CD4-positive, alpha-beta T cell treated with Interleukin-10 for 1 hour (primary cell): ENCODE measurements at places on chromosomes 13 and 19.

- peak; percentile 96 for DNase-seq
Measured at GRCh38 chr19:43474986-43475705, 9.7 kb upstream of the LYPD3 start.

- no peak for DNase-seq
Measured at GRCh38 chr13:110183910-110184309, 123.0 kb downstream of the COL4A1 start.

DNA sequence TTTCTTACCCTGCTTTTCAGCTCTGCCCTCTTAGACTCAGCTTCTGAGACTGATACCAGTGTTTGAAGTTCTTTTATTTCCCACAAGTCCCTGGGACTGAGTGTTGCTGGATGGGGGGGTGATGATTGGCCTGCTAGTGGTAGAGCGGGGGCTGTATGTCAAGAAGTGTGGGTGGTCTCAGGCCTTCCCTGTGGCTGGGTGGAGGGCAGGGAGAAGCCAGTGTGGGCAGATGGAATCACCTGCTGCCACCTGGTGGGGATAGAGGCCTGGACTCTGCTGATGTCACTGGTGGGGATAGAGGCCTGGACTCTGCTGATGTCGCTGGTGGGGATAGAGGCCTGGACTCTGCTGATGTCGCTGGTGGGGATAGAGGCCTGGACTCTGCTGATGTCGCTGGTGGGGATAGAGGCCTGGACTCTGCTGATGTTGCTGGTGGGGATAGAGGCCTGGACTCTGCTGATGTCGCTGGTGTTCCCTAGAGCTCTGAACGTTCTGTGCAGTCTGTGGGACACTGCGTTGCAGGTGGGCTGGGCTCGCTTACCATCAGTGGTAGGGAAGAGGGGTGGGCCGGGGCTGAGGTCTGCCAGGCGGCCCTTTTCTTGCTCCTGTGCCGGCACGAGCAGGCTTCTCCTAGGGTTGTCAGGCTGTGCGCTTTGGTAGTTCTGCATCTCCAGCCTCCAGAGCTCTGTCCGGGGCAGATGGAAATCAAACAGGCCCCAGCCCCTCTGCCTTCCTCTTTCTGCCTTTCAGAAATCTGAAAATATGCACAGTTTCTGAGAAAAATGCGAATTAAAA is 101.3 kb downstream of the ARHGEF7 start:
- peak; percentile 47 for DNase-seq

GRCh38 chr19:1037621-1038064 is 2.3 kb upstream of the ABCA7 start:
- peak; percentile 30 for DNase-seq

GRCh38 chr13:53822136-53822535 is 793.5 kb downstream of the OLFM4 start:
- no peak for DNase-seq

DNA sequence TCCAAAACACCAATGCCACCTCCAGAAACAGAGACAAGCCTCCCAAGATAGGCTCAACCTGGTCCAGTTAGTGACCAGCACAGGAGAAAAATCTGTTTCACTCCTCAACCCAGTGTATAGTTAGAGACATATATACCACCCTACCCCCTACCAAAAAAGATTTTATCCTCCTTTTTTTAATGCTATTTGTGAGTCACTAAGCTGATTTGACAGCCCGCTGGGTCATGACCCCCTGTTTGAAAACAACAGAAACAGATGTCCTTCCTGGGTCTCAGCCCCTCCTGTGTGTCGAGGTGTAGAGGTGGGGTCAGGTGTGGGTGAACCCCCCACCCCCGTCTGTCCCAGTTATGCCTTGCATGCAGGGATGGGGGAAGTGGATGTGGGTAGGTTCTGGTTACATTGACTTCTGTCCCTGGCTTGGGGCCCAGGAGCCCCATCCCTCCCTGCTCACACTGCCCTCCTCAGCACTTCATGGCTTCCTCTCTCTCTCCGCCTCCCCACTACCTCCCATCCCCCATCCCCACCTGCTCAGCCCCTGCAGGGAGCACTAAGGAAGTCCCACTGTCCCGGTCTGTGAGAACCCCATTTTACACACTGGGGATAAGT is 14.0 kb upstream of the TOMM40 start:
- DNase-seq = no peak

DNA sequence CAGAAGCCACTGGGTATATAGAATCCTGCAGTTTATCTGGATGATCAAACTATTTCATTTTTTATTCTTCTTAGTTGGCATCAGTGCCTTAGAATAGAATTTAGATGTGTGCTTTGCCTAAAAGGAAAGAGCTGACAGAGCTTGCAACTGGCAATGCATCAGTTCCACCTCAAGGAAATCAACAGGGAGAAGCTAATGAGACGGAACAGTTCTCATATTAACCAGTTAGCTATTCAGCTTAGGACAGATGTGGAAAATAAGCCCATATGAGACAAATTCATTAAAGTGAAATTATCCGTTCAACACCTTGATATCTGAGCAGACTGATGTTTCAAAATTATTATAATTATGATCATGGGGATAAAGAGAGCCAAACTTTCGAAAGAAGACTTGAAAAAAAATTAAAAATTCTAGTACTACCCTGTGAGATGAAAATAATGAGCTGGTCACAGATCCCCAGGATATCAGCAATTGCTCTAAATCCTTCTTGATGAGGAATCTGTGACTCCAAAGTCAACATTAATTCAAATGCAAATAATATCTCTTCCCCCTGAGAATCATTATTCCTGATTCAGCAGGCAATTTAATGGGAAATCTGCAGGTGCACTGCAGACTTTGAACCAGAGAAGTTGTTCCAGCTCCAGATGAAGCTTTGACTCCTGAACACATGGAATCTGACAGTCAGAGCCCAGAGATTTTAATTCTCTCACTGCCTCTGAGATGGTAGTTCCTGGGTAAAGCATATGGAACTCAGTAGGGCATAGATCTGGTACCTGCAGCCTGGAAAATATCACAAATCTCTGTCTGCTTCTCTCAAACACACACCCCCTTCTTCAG is 486.8 kb downstream of the FOXO1 start:
- no peak for DNase-seq

DNA sequence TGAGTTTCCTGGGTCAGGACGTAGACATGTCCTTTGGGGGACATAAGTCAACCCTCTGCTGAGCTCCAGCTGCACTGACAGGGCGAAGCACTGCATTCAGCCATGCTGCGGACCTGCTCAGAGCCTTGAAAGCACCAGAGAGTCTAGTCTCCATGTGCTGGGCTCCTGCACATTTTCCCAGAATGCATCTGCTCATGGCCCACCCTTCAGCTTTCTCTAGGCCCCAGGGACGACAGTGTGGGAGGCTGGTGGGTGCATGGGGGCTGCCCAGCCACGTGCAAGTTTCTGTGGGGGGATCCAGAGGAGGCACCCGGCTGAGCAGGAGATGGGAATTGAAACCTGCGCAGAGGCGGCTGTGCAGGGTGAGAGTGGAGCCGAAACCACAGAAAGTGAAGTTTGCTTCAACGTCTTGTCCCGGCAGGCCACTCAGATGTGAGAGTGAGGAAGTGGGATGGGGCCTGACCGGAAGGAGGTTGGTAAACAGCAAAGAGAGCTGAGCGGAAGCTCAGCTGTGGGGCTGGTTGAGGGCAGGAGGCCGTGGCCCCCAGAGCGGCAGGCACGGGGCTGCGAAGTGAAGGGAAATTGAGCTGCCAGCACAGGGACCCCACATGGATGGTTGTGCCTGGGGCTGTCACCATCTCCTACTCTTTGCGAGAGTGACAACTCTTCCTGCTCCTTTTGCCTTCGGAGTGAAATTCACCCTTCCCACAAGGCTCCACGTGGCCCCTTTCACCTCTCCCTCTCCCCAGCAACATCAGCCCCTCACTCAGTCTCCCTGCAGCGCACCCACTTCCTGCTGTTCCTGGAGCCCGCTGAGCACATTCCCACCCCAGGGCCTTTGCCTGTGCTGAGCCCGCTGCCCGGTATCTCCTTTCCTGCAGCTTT is 11.8 kb downstream of the PGLS start:
- DNase-seq = peak; percentile 59

GRCh38 chr19:4352701-4353121 is 9.3 kb downstream of the MPND start:
- DNase-seq = peak; percentile 74

GRCh38 chr19:45094137-45094536 is 1.2 kb downstream of the PPP1R37 start:
- no peak for DNase-seq

- DNase-seq = no peak
Measured at GRCh38 chr13:91381371-91381770, 17.1 kb upstream of the GPC5 start.

DNA sequence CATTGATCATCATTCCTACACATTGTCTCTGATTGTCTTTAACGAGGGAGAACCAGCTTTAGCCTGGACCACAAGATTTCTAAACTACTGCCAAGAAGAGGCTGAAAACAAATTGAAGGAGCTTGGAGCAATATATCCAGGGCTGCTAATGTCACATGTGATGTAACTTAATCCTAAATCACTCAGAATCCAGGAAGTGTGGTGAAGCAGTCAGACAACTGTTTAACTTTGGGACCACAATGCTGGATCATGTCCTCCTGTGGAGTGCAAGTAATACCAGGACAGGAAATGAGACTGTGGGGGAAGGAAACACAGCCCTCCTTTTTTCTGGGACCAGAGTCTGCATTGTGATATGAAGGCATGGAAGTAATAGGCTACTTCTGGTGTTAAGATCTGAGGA is 430.2 kb downstream of the KCTD12 start:
- no peak for DNase-seq

GRCh38 chr13:103067751-103068555 is 1.7 kb upstream of the SLC10A2 start:
- DNase-seq = no peak

GRCh38 chr13:40508127-40508526 is 158.3 kb downstream of the FOXO1 start:
- peak; percentile 33 for DNase-seq

DNA sequence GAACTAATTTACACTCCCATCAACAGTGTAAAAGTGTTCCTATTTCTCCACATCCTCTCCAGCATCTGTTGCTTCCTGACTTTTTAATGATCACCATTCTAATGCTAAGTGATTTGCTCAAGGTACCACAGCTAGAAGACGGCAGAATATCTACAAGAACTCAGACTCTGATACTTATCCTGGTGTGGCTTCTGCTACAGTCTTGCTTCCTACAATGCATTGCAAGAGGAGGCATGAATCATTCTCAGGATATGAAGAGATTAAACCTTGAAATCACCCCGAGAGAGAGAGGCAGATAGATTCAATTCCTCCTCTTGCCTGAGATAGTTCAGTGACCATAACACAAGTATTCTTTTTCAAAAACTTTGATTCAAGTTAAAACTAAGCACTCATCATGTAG is 306.4 kb downstream of the TBC1D4 start:
- no peak for DNase-seq

GRCh38 chr19:36151144-36152018 is 866 bp downstream of the COX7A1 start:
- DNase-seq = no peak

DNA sequence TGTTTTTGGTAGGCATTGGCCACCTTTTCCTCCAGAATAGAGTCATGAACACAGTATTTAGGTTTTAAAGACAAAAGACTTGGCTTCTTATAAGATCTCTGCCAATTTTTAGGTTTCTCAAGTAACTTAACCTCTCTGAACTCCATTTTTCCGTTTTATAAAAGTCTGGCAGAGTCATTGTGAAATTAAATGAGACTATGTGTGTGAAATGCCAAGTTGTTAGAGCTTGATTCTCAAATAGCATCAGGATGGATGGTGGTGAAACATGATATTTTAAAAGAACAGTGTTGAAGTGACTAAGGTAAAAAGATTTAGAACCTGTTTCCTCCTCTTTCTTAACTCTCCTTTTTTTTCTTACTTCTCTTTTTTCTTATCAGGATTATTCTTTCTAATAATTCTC is 617.7 kb upstream of the SLITRK1 start:
- no peak for DNase-seq

- DNase-seq = peak; percentile 58
Measured at GRCh38 chr19:45670670-45671453, 2.8 kb downstream of the GIPR start.

DNA sequence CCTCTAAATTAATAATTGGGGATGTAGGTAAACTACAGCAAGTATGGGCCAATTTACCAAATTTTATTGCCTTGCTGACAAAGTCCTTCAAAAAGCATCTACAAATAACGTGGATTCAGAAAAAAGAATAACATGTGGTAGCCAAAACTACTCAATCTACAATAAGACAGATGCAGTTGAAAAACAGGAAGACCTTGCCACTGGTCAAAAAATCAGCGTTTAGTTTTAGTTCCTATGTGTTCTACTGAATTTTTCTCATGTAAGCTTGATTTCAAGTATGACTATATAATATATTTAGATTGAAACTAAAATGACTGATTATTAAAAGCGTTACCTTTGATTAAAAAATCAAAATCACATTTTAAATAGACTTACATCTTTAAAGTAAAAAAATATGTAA is 1317.6 kb downstream of the PCDH9 start:
- DNase-seq = no peak

GRCh38 chr13:106140476-106140875 is 395.0 kb downstream of the EFNB2 start:
- no peak for DNase-seq
